ENCODE measurements at places on chromosomes 2 and 18. TPM values are rescaled to one million over a fixed set of nuclear protein-coding genes. Genes with fewer than 3 reads are reported as not detected.
A peak's percentile ranks its signal among the peaks of the same experiment; 100 is the strongest.

GRCh38 chr2:141113301-141113700 lies 1017.5 kb downstream of the LRP1B start:
- no peak for DNase-seq

DNA sequence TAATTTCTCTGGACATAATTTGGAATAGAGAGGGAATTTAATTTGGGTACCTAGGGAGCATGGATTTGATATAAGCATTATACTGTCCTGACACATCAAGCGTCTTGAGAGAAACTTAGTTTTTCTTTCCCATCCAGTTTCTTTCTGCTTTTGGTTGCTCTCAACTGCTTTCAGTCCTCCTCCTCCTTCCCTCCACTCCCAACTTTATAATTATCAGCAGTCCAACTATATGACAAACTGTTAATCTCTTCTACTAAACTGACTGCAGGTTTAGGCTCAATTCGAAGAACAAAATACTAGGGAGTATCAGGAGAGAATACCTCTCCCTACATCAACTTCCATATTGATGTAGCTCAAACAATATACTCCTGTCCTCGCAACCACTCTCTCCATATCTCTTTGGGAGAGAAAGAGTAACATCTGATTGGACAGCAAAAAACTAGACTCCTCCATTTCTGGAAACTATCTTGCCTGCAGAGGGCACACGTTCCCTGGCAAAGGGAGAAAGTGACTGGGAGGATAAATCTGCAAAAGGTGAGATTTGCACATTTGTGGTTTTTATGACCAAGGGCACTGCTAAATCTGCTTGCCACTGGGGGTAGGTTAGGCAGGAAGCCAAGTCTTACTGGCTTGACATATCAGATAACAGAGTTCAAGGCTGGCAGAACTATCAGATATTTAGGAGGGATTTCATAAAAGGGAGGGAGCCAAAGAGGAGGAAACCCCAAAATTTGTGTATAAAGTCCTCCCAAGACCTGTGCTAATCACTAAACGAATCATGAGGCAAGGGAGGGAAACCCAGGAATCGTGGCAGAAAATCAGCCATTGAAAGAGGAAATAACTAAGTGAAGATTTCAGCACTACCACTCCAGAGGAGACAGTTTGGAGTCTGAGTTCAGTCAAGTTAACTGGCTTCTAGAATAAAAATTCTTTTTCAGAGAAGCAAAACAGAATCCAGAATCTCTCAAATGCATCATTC lies 40.0 kb downstream of the ICA1L start:
- peak; percentile 55 for DNase-seq

DNA sequence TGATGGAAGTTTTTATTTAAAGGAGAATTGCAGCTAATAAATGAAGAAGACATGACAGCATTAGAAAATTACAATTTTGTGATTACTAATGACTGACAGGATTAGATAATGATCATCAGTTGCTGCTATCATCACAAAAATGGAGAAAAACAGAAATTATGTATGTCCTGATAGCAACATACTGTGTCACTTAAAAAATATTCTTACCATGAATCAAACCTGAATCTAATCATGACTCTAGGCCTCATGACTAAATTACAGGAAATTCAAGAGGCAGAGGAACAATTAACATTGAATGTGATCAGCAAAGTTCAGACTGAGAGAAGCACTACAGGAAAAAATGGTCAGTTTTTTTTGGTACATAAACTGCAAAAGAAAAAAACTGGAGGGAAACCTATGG lies 147.8 kb downstream of the PMAIP1 start:
- DNase-seq: no peak

The LOXHD1 gene
- total RNA-seq: 0.11 TPM

GRCh38 chr18:56119681-56120080 lies 518.7 kb downstream of the TXNL1 start:
- DNase-seq: no peak

- no peak for DNase-seq
These were observed 59.4 kb upstream of the HPCAL1 start for GRCh38 chr2:10242998-10243925.

DNA sequence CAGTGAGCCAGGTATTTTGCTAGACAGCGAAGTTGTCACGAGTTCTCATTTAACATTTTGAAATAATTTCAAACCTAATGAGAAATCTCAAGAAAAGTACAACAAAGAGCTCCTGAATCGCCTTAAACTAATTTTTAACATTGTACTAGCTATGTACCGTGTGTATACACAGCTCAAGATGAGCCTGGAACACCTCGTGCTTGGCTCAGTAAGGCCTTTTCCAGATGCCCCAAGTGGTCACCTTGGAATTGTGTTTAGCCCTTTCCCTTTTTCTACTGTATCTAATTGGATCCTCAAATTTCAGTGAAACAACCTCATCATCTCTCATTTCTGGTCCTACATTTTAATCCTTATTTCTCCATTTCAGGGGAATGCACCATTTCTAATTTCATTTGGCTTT lies 7.2 kb downstream of the PTPN4 start:
- DNase-seq: no peak

GRCh38 chr2:200405599-200406298 lies 99.3 kb downstream of the SPATS2L start:
- DNase-seq: no peak

DNA sequence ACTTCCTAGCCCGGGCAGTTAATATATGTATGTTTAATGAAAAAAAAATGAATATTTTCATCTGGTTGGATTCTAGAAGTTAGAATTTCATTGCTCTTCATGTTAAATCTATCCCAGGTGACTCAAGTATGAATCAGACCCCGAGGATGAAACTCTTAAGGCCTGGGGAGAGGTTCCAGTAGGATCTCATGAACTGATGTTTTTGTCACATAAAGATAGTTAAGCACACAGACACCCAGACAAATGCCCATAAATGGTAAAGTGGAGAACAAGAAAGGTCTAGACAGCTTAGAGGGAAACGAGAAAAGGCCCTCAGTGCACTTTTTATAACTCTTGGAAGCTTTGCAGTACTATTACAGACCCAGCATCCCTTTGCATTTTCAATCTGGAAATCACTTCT lies 114.1 kb downstream of the RIF1 start:
- DNase-seq: no peak

- no peak for DNase-seq
These were observed 50.6 kb downstream of the THNSL2 start for GRCh38 chr2:88220718-88221117.

GRCh38 chr2:241451840-241452506 lies 56.4 kb downstream of the STK25 start:
- DNase-seq: no peak

The HRH4 gene
- total RNA-seq: not detected

- DNase-seq: no peak
These were observed 359.5 kb upstream of the RGPD4 start for GRCh38 chr2:107466984-107467773.

DNA sequence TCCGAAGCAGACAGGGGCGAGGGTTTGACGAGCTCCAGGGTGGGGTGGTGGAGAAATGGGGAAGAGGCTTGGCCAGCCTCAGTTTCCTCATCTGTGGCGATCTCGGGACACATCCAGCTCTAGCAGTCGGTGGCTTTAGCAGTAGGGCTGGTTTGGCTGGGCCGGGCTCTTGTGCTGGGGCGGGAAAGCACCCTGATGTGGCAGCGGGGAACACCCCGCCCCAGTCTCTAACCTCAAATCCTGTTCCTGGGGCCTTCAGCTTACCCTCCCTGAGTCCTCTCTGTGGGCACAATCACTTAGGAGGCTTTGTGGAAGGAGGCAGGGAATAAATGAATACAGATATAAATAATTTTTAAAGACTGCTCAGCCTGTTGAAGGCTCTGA lies 26.5 kb upstream of the MCFD2 start:
- peak; percentile 70 for DNase-seq

The LYPD6 gene
- total RNA-seq: 0.33 TPM

The MYO5B gene
- 101 TPM for total RNA-seq

Data from thyroid gland (tissue), 4 donors.